Cortex of kidney (tissue), 1 donor: ENCODE measurements at places on chromosomes 3 and 15.

DNA sequence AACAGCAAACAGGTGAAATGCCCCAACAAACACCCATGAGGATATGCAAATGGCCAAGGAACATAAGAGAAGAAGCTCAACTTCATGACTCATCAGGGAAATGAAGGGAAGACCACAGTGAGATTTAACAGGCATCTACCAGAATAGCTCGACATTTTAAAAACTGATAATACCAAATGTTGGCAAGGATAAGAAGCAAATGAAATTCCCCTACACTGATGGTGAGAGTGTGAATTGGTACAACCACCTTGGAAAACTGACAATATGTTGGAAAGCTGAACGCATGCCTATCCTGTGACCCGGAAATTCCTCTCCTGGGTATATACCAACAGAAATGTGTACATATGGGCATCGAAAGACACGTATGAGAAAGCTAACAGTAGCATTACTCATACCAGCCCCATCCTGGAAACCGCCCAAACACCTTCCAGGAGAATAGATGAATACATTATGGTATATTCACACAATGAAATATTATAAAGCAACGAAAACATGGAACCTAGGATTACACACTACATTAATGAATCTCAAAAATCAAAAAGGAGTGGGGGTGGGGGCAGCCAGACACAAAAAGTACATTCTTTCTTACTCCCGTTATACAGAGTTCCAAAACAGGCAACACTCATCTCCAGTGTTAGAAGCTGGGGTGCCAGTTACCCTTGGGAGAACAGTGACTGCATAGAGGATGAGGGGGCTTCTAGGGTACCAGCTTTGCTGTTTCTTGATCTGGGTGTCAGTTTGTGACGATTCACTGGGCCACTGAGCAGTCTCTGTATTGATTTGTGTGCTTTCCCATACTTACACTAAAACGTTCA is 16.9 kb downstream of the RFTN1 start:
- no peak for DNase-seq

DNA sequence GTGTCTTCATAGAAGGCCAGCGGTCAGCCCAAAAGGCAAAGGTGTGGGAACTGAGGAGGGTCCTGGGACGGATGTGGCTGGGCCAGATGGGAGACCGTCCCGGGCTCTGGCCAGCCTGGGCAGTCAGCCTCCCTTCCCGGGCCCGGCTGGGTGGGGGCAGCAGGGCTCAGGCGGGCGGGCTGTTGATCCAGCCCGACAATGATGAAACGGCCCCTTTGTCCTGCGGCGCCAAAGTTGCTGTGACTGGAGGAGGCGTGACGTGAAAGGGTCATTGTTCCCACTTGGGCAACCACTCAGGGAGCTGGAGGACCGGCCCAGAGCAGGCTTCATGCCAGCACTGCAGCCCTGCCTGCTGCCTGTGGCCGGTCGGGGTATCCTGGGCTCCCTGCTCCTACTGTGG is 16.5 kb downstream of the DUSP7 start:
- no peak for DNase-seq

GRCh38 chr3:153284282-153284938 is 122.4 kb downstream of the RAP2B start:
- DNase-seq, result no peak

- DNase-seq, result no peak
Observed at GRCh38 chr3:173037840-173038483, 103.1 kb downstream of the SPATA16 start.

GRCh38 chr15:29633971-29634370 is 188.3 kb downstream of the TJP1 start:
- no peak for DNase-seq

- no peak for DNase-seq
Observed at GRCh38 chr3:8500319-8500988, 1.2 kb upstream of the LMCD1 start.

DNA sequence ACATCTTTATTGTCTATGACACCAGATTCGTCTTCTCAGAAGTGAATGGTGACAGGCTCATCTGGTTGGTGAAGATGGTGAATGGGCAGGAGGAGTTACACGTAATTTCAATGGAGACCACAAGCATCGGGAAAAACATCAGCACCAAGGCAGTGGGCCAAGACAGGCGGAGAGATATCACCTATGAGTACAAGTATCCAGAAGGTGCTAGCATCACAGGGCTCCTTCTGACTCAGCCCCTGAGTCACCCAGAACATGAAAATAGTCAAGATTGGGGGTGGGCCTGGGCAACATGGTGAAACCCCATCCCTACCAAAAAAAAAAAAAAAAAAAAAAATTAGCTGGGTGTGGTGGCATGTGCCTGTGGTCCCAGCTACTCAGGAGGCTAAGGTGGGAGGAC is 32.6 kb downstream of the TGM4 start:
- DNase-seq, result no peak

GRCh38 chr3:177692304-177692975 is 495.2 kb upstream of the TBL1XR1 start:
- DNase-seq, result no peak

DNA sequence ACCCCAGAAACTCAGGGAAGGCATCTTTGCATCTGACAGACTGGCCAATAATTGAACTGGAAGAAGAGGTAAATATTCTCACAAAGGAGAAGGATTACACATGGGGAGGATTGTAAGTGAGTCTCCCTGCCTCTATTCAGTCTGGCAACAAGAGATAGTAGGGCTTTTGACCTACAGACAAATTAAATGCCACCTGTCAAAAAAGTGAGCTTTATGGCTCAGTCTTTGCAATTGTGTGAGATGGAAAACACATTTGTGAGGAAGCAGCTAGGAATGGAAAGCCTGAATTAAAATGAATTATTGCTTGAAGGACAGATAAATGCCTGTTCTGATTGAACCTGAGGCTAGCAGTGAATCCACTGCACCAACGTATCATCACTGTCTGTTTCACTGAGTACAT is 173.3 kb upstream of the GOLIM4 start:
- DNase-seq, result no peak

- DNase-seq, result no peak
Observed at GRCh38 chr15:74523982-74524381, 17.0 kb upstream of the ARID3B start.

DNA sequence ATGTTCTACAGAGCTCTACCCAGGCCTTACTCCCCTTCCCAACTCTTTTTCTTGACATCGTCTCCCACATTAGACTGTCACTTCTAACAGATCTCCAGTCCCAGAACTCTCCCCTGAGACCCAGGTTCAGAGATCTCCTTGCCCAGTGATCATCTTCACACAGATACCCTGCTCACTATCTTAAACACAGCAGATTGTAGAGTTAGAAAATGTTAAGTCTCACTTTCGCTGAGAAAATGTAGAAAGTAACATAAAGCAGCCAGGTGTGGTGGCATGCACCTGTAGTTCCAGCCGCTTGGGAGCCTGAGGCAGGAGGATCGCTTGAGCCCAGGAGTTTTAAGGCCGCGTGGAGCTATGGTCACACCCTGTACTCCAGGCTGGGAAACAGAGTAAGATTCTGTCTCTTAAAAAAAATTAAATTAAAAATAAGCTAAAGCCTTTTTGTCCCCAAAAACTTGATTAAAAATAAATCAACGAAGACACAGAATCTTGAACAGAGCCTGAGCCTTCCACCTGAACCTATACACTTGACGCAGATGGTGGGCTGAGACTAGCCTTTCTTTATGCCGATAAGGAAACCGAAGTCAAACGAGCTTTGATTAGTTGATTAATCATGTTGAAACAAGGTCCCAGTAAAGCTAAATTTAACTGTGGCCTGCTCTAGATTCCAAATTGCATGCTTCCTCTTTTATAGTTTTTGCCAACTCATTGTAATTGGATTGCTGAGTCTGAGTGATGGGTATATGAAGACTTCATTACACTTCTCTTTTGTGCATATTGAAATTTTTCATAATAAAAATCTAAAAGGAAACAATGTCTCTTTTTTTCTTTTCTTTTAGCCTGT is 31.3 kb upstream of the BLM start:
- no peak for DNase-seq

DNA sequence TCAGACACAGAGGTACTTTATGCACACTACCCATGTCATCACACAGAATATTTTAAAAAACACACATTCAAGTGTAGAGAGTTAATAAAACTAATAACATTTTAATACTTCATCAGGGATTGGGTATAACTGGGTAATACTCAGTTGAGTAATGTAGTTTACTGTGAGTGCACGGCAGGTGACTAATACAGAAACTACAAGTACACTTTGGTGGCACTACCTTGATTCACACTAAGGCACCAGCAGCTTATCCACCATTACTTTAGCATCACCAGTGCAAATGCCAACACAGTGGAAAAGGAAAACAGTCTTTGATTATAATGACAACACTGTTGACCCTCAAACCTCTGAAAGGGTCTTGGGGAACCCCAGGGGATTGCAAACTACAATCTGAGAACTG is 33.6 kb downstream of the ZNF280D start:
- no peak for DNase-seq

DNA sequence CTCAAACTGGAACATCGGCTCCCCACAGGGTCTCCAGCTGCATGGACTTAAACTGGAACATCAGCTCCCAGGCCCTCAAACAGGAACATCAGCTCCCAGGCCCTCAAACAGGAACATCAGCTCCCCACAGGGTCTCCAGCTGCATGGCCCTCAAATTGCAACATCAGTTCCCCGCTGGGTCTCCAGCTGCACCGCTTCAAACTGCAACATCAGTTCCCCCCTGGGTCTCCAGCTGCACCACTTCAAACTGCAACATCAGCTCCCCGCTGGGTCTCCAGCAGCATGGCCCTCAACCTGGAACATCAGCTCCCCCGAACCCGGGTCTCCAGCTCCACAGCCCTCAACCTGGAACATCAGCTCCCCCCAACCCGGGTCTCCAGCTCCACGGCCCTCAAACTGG is 82.0 kb downstream of the TFRC start:
- no peak for DNase-seq

GRCh38 chr3:63864008-63864964 is 619 bp downstream of the ATXN7 start:
- DNase-seq, result no peak

DNA sequence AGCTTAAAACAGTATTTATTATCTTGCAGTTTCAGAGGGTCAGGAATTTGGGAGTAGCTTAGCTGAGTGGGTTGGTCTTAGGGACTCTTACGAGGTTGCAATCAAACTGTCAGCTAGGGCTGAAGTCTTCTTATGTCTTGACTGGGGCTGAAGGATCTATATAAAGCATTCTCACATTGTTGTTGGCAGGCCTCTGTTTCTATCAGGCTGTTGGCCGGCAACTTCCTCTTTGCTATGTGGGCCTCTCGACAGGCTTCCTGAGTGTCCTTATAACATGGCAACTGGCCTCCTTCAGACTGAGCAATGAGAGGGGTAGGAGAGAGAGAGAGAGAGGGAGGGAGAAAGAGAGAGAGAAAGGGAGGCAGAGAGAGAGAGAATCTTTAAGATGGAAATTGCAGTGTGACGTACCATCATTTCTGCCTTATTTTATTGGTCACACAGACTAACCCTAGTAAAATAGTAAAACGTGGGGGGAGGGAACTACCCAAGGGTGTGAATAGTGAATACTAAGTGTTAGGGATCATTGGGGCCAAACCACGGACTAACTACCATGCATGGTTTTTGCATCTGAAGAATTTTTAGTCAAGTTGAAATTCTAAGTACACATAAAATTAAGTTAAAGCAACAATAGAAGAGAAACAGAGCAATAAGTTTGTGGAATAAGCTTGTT is 16.1 kb downstream of the FGF7 start:
- DNase-seq, result no peak

- no peak for DNase-seq
Observed at GRCh38 chr15:91552555-91552954, 301.0 kb upstream of the SLCO3A1 start.

GRCh38 chr3:44444437-44444836 is 33.0 kb downstream of the ZNF445 start:
- no peak for DNase-seq

DNA sequence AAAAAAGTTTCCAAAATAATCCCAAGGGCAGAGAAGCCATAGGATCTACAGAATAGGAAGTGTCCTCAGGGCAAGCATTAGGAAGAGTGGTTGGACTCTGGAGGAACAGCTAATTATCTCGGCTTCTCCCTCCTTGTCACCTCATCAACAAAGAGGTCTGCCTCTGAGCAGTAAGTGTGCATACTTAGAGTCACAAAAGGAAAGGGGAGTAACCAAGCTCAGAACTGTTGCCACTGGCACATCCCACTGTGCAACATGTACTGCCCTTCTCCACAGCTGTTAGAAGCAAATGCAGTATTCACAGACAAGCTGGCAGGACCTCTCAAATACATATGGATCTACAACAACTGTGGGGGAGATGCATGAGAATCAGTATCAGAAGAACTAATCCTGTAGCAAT is 31.5 kb downstream of the NGLY1 start:
- no peak for DNase-seq

GRCh38 chr15:93982226-93982727 is 249.1 kb upstream of the MCTP2 start:
- no peak for DNase-seq

- no peak for DNase-seq
Observed at GRCh38 chr3:66195347-66195783, 25.4 kb upstream of the SLC25A26 start.

GRCh38 chr3:149310796-149311534 is 22.5 kb downstream of the TM4SF18 start:
- no peak for DNase-seq

DNA sequence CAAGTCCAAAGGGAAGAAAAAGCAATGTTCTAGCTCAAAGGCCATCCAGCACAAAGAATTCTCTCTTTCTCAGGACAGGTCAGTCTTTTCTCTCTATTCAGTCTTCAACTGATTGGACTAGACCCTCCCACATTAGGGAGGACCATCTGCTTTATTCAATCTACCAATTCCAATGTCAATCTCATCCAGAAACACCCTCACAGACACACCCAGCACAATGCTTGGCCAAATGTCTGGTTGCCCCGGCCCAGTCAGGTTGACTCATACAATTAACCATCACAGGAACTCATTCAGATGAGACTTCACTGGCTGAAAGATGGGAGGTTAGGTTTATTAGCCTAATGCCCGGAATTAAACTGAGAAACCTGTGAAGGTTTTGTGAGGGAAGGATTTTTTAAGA is 32.4 kb downstream of the ACAN start:
- DNase-seq, result no peak

DNA sequence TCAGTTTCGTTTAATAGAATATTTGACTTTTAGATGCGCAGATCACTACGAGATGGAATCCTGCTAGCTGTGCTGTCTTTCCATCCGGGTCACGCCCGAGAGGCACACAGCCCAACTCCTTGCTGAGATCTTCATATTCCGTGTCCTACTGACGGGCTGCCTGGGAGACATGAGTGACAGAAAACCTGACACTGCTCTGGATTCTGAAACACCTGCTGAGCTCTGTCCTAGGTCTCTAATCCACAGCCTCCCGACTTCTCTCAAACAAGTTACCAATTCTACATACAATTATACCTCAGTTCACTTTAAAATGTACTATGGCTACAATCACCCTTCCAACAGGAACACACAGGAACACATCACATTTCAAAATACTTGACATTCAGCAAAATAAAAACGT is 27.2 kb downstream of the TFRC start:
- no peak for DNase-seq

- no peak for DNase-seq
Observed at GRCh38 chr3:29465836-29466235, 185.0 kb downstream of the RBMS3 start.

DNA sequence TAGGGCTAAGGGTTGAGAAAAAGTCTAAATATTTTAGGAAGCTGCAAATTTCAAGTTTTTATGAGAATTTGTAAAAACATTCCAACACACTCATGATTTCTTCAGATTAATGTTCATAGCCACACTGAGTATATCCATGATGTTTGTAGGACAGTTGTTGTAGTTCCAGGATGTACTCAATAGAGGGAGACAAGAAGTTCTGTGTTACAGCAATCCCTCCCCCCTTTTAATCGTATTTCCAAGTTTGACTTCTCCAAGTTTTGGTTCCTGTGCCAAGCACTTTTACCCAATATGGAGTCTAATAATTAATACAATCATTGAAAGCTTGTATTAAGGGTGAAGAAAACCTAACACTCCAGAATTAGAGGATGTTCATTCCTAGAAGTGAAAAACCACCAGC is 143.4 kb downstream of the FEZF2 start:
- no peak for DNase-seq
